ENCODE measurements at places on chromosomes 11 and 22.

- peak; percentile 80 for DNase-seq
Observed at GRCh38 chr11:85647604-85648299, at the start of gene TMEM126A. Gene TMEM126A (plus strand): TSS chr11:85647967. CDS start chr11:85650256, 2,289 bp downstream.

GRCh38 chr11:68498321-68498720 is 37.8 kb downstream of the PPP6R3 start:
- no peak for DNase-seq

GRCh38 chr22:20080445-20080775 is 369 bp downstream of the DGCR8 start:
- peak; percentile 52 for DNase-seq

GRCh38 chr11:123238297-123238696 is 43.2 kb upstream of the CLMP start:
- DNase-seq: peak; percentile 10

DNA sequence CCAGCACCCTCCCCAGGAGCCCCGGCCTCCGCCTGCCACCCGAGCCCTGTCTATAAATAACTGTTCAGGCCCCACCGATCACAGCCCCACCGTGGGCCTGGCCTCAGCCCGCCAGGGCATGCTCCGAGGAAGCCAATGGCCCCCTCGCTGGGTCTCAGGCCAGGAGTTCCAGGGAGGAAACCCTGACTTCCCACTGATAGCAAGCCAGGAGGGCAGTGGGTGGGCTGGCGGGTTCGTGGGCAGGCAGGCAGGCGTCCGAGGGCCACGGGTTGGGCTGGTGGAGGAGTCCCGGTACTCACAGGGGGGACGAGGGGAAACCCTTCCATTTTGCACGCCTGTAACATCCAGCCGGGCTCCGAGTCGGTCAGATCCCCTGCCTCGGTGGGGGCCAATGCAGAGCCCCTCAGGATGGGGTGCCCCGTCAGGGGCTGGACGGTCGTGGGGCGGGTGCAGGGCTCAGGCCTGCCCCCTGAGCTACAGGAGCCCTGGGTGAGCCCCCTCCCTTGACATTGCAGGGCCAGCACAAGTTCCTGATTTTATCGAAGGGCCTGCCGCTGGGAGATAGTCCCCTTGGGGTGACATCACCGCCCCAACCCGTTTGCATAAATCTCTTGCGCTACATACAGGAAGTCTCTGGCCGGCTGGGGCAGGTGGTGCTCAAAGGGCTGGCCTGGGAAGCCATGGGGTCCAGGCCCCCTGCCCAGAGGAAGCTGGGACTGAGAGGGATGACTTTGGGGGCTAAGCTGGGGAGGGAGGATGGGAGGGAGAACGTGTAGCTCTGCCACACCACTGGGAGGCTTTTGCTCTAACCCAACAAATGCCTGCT is at the start of gene SPI1:
SPI1 (minus strand) TSS at position 538 of the 826 bp plus-strand sequence; CDS start at position 344, 194 bp downstream.
- no peak for DNase-seq

- DNase-seq: no peak
Observed at GRCh38 chr22:36991206-36991605, 28.0 kb downstream of the TST start.

GRCh38 chr11:117613521-117613920 is 183.5 kb downstream of the DSCAML1 start:
- DNase-seq: no peak

- no peak for DNase-seq
Observed at GRCh38 chr11:1763336-1763795, 361 bp downstream of the CTSD start.

- DNase-seq: peak; percentile 81
Observed at GRCh38 chr11:74726547-74727182, 4.6 kb downstream of the CHRDL2 start.

Measured in SK-MEL-5 (cell line).